ENCODE measurements at places on chromosomes 1 and 21.

- no peak for DNase-seq
Measured at GRCh38 chr1:109296782-109297181, 10.0 kb downstream of the MYBPHL start.

GRCh38 chr1:33971018-33971710 is 107.3 kb downstream of the HMGB4 start:
- no peak for DNase-seq

- DNase-seq, result peak; percentile 22
Measured at GRCh38 chr1:94039514-94039870, 81.5 kb downstream of the ABCA4 start.

- no peak for DNase-seq
Measured at GRCh38 chr1:174358786-174359453, 88.8 kb upstream of the GPR52 start.

DNA sequence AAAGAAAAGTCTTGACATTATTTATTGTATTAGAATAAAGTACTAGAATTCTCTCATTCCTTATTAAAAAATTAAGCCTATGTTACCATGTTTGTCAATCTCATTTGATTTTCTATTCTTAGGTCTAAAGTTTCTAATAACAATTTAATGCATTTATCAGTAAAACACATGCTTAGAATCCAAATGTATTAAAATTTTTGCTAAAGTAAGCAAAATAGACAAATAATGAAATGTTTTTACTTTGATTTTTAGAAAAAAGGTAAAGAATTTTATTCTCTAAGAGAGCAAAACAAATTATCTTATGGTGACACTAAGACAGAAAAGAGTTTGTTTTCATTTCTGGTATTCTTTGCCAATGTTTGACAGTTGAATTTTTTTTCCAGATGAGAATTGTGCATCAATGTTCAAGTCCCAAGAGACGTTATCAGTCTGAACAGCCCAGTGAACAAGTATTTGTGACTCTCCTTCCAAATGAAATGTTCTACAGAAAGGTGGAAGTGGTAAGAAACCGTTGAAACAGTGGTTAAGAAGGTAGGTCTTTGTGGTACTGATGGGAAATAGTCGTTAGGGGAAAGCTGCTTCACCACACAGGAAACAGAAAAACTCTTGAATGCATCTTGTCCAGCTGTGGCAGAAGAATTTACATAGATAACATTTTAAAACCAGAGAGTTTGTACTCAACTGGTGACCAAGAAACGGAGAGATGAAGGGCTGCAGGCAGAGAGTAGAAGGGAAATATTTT is 402.5 kb downstream of the PTPRC start:
- no peak for DNase-seq

GRCh38 chr1:56939209-56939608 is 26.6 kb downstream of the C8B start:
- DNase-seq, result no peak

GRCh38 chr21:45096217-45096616 is 21.8 kb downstream of the ADARB1 start:
- DNase-seq, result no peak

GRCh38 chr1:167912294-167912693 is 1.6 kb downstream of the ADCY10 start:
- DNase-seq, result no peak

GRCh38 chr1:240304466-240304865 is 212.8 kb downstream of the FMN2 start:
- DNase-seq, result no peak

GRCh38 chr21:21147374-21147745 is 149.2 kb downstream of the NCAM2 start:
- no peak for DNase-seq

GRCh38 chr1:107626073-107626796 is 338.7 kb downstream of the VAV3 start:
- DNase-seq, result no peak

DNA sequence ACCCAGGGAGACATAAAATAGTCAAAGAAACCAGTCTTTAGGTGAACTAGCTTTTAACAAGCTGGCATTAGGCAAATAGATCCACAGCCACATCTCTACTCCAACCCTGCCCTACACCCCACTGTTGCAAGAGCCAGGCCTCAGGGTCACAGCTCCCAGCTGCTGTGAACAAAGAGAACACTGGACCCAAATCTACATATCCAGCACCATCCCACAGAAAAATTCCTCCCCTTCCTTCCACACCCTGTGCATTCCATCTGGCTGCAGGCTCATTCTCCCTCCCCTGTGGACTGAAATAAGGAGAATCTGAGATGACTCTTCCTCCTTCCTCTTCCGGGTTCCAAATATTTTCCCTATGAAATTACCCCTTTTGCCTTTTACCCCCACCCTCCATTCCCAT is 23.2 kb downstream of the DLGAP3 start:
- no peak for DNase-seq

GRCh38 chr1:18948913-18949685 is 7.4 kb downstream of the IFFO2 start:
- no peak for DNase-seq

DNA sequence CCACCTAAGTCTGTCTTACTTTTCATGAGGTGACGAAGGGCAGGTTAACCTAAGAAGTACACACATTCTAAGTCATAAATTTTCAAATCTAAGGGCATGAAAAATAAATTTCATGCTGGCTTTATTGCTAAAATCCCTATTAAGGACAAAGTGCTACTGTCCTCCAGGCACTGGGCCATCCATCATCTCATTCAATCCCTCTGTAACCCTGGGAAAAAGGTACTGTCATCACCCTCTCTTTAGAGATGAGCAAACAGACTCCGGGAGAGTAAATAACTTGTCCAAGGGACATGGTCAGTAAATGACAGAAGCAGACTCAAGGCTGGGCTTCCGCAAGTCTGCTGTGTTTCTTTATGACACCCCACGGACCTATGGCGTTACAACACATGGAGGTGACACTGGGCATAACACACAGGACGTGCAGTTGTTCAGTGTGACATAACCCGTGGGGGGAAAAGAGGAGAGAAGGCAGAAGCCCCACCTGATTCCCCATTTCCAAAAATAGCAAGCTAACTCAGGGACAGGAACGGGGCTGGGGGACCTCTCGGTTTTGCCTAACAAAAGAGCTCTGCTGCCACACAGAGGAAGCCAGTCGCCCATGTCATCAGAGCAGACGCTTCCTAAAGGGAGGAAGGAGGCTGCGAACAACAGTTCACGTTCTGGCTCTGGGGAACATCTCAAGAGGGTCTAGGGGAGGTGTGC is 12.5 kb upstream of the SRM start:
- no peak for DNase-seq

DNA sequence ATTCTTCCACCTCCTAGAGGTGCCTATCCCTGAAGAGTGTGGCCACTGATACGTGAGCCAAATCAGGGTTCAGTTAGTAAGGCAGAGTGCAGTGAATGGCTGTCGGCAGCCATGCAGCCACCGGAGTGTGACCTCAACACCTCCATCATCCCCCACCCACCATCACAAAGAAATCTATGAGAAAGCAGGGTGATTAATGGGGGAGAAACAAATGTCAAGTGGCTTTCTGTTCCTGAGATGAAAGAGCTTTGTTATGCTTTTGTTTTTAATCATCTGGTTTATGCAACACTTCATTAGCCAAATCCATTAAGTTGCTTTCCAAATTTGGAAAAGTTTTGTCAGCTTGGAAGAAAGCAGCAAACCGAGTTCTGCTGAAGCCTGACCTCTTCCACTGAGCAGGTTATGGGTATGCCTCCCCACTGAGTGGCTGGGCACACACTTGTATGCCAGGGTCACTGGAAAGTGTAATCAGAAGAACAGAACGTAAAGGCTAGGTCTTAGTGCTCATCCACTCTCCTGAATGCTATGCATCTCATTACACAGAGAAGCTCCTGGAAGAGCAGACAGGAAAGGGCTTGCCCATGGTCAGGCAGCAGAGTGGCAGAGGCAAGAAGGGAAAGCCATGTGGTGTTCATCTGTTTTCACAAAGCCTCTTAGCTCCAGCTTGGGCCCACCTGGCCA is 57.1 kb upstream of the ATP1B1 start:
- no peak for DNase-seq

Data from effector memory CD4-positive, alpha-beta T cell (primary cell).